ENCODE measurements at places on chromosomes 16 and 17.

DNA sequence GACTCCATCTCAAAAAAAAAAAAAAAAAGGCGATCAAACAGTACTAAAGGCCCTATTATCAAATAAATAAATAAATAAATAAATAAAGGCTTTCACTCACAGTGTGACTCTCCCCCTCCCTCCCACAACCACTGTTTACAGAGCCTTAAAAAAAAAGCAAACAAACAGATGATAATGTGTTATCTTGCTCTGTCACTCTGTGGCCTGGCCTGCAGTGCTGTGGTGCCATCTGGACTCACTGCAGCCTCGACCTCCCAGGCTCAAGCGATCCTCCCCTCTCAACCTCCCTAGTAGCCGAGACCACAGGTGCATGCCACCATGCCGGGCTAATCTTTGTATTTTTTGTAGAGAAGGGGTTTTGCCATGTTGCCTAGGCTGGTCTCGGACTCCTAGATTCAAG, 8.1 kb upstream of the NAGLU start:
- DNase-seq: no peak

DNA sequence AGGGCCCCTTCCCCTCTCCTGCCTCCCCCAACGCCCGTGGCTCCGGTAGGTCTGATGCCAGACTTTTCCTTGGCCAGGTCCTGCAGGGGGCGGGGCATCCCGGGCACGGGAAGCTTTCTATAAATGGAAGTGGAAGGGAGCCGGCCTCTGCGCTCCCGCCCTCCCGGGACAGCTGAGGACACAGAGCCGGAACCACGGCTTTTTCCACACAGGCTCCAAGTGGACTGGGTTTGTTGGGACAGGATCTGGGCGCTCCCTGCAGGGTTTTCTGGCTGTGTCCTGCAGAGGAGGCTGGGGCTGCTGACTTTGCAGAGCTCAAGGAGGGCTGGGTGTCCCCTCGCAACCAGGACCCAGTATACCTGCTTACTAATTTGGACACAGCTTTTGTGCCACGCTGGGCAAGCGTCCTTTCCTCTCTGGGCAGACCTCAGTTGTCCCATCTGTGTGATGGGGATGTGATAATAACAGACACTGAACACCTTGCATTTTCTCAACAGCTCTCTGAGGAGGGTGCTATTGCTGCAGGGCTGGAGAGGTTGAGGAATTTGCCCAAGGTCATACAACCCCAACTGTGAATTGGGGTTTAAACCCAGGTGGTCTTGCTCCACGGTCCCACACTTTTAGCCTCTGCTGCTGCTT, 1.8 kb downstream of the TNS4 start:
- no peak for DNase-seq

DNA sequence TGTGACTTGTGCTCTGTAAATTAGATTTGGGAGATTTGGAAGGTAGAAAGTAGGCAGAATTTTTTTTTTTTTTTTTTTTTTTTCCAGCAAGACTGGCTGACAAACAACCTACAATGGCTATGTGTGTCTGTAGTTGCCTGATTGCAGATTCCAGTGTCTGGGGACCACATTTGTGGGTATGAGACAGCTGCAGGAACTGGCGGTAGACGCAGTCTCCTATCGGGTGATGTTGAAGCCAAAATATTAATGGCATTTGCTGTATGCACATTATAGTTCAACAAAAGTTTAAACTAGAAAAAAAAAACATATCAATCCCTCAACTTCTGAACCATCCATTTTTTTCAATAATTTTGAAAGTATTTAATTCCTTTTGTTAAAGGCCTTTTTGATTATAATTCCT, 665.2 kb downstream of the TOX3 start:
- DNase-seq: no peak

GRCh38 chr17:46796524-46796923, 22.0 kb downstream of the WNT3 start:
- DNase-seq: no peak

DNA sequence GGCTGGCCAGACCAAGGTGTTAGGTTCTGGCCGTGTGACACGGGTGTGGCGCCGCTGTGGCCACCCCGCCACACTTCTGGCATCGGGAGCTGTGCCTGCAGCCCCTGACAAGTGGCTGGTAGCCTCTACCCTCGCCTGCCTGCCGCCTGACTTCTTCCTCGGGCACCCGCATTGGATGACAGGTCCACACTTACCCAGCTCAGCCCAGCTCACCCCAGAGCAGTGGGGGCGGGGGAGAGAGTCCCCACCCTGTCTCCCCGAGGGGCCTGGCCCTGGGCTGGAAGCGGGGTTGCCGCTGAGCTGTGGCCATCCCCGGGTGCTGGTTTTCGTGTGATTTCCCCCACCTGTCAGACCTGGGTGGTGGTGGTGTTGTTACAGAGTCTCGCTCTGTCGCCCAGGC, 53.9 kb upstream of the ACSF3 start:
- DNase-seq: no peak

GRCh38 chr17:57869617-57870282, 19.9 kb upstream of the MRPS23 start:
- DNase-seq: no peak

DNA sequence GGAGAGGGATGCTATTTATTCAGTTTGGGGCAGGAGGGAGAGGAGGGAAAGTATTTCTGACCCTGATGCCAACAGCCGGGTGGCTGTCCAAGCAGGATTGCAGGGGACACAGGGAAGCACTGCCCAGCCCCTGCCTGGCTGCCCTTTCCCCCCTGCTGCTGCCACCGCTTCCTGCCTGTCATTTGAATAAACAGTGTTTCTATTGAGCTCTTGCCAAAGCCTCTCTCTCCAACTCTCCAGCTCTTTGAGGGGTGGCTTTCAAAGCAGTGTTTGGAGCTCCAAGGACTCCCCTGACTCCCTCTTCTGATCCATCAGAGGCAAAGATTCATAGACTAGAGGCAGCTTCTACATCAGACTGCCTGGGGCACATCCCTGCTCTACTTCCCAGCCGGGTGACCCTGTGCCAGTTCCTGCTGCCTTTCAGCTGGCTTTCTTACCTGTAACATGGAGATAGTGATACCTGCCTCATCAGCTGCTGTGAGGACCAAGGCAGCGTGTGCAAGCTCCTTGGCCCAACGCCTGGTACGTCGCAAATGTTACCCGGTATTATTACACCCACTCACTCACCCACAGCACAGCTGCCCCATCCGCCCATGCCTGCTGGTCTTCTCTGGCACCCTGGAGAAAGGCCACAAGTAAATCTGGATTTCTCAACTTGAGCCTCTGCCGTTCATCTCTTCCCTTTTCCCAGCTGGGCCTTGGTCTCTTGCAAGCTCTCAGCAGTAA, 9.5 kb downstream of the PROCA1 start:
- DNase-seq: no peak

DNA sequence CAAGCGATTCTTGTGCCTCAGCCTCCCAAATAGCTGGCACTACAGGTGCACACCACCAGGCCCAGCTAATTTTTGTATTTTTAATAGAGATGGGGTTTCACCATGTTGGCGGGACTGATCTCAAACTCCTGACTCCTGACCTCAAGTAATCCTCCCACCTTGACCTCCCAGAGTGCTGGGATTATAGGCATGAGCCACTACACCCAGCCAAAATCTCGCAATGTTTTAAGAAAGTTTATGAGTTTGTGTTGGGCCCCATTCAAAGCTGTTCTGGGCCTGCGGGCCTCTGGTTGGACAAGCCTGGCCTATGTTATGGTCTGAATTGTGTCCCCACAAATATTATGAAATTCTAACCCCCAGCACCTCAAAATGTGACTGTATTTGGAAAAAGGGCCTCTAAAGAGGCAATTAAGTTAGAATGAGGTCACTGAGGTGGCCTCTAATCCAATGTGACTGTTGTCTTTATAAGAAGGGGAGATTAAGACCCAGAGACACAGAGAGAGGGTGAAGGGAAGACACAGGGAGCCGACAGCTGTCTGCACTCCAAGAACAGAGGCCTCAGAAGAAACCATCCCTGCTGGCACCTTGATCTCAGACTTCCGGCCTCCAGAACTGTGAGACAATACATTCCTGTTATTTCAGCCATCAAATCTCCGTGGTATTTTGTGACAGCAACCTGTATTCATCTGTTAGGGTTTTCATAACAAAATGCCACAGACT, 469.9 kb downstream of the HS3ST4 start:
- DNase-seq: no peak

DNA sequence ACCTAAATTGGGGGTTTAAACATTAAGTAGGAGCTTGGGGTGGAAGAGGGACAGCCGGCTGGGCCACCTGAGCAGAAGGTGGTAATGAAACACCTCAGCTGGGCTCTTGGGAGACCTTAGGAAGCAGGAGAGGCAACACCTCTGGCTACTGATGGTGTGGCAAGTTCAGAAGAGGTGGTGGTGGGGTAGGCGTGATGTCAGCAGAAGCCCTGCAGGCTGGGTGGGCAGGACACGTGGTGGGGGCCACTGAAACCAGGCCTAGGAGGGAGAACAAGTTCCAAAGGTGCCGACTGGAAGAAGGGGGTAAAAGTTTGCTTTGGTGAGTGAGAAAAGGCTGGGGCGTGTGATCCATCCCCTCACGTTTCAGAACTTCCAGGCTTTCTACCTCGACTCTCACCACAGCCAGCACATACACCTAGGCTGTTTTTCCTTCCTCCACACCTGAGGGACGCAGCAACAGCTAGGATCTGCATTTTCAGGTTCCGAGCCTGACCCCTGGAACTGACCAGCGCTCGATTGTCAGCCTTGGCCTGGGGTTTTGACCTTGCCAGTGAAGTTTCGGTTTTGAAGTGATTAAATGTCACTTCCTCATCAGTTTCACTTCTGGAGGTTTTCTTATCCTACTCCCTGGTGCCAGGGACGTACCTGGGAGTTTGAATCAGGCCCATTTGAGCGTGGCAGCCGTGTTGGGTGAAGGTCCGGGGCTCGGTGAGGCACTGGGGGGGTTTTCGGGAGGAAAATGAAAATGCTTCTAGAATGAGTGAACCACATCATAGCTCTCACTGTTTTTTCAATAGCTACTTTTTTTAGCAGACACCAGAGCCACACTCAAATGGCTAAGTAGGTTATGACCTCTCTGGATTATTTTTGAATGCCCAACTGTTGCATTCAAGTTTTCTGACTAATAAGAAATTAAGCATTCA, 10.0 kb downstream of the SNN start:
- DNase-seq: no peak

DNA sequence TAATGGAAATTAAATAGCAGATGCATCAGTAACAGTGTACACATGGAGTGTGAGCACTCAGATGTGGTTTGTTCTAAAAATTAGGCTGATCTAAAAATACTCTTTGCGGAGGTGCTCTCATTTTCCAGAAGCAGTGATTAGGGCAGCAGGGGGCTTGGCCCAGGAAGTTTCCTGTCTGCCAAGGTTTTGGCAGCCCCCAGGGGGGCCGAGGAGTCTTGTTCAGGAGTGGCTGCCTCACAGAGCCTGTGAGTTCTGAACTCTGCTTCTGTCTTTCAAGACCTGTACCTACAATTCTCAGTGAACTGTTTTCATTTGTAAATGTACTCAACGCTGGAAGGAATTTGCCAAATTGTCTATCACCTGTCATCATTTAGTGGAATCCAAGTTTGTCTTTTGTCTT, 388.4 kb upstream of the CDH11 start:
- DNase-seq: no peak

- no peak for DNase-seq
Measured at GRCh38 chr16:50718761-50719400, 23.0 kb upstream of the CYLD start.

DNA sequence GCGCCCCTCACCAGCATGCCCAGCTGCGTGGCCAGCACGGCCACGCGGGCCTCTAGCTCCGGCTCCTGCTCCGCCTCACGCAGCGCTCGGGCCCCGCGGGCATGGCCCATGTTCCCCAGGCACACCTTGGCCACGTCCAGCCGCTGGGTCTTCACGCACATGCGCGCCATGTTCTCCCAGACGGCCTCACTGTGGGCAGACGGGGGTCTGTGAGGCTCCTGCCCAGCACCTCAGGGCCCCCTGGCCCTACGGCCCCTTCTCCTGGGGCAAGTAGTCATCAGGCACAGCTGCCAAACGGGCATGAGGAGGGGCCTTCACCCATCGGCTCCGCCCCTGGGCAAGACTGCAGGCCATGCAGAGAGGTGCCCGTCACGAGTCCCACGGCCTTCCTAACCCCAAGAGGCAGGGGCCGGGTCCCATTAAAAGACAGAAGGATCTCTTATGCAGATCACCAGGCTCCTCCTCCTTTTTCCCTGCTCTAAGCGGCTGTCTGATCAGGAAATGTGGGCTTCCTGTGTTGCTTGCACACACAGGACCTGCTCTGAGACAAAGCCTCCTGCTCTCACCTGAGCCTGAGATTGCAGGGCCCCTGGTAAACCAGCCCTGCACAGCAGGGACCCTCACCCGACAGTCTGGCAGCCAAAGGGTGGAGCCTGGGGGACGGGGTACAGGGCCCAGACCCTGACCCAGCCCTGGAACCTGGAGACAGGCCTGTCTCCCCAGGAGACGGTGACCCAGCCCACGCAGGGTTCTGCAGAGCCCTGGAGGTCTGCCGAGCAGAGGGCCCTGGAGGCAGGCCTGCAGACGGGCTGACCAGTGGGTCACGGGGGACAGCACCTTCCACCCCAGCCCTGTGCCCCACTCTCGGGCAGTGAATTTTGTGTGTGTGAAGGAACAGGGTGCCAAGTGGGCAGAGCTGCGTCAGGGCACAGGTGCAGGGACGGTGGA, 6.6 kb upstream of the TMEM204 start:
- DNase-seq: no peak

- DNase-seq: no peak
Measured at GRCh38 chr17:14197586-14197985, 39.1 kb downstream of the CDRT15 start.

GRCh38 chr16:75702242-75702641, 981 bp upstream of the DUXB start:
- DNase-seq: no peak

GRCh38 chr16:10081201-10081940, 100.9 kb downstream of the GRIN2A start:
- no peak for DNase-seq

DNA sequence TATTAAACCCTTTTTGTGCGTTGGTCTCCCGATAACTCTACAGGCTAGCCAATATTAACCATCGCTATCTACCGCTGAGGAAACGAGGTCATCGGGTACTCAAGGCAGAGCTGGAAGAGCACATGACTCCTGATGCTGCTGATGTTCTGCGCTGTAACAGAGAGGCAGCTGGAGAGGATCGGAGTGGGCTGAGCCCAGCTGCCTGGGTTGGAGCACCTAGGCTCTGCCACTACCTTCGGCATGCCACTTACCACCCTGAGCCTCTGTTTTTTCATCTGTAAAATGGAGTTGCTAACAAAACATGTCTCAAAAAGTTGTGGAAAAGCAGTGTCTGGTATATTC, 432 bp upstream of the SLC46A1 start:
- DNase-seq: no peak

GRCh38 chr16:54407596-54407995, 121.0 kb upstream of the IRX3 start:
- no peak for DNase-seq
